ENCODE measurements at places on chromosomes 7 and 10. TPM values are rescaled to one million over a fixed set of nuclear protein-coding genes. Genes with fewer than 3 reads are reported as not detected.

DNA sequence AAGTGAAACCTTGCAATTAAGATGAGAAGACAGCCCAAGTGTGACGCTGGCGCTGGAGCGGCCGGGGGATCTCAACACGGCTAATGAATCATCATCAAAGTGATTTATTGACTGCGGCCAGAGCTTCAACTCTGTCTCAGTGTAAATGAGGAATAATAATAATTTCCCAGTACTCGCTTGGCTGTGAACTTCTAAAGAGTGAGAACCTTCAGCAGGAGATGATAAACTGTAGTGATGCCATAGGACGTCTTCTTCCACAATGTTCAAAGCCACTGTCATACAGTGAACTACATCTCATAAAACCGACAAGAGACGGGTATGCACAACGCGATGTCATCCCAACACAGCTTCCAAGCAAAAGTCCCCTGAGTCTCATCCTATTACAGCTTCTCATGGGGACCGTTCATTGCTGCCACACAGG is 123.6 kb upstream of the NOBOX start:
- DNase-seq, result no peak

NUPR2 gene
- not detected for polyA plus RNA-seq

GRCh38 chr7:151628846-151629604 is 109.3 kb upstream of the RHEB start:
- no peak for DNase-seq

DNA sequence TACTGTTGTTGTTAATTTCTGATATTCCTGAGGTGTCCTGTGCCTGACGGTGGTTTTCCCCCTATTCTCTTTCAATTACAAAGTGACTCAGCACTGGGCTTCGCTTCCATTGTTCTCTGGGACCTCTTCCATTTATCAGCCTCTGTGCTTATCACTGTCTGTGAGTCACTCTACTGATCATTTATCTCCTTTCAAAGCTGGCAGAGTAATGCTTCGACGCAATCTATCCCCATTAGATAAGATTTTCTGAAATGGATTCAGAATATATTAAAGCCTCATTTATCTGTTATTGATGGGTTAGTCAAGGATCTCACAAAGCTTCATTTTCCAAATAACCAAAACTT is 679.2 kb downstream of the SDK1 start:
- no peak for DNase-seq

DNA sequence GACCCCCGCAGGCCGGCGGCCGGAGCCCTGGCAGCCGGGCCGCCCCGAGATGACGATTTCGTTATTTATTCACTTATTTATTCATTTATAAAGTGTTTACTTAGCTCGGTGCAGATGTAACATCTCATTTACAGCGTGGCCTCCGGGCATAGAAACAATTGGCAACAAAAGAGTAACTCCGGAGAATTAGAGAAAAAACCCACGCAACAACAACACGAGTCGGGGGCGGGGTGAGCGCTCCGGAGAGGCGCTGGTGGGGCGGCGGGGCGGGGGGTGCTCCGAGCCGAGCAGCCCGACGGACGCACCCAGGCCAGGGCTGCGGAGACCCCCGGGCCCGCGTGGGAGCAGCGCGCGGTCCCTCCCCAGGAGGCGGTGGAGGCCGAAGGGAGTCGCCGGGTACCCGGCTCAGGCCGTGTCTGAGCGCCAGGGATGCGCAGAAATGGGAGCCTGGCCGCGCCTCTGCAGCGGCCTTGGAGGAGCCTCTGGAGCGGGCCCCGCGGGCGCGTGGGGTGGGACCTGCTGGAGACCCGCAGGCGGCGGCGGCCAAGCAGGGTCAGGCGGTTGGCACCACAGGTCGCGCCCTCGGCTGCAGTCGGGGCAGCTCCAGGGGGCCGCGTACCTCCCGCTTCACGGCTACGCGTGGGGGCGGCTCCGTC is 14.3 kb downstream of the UNCX start:
- no peak for DNase-seq

DNA sequence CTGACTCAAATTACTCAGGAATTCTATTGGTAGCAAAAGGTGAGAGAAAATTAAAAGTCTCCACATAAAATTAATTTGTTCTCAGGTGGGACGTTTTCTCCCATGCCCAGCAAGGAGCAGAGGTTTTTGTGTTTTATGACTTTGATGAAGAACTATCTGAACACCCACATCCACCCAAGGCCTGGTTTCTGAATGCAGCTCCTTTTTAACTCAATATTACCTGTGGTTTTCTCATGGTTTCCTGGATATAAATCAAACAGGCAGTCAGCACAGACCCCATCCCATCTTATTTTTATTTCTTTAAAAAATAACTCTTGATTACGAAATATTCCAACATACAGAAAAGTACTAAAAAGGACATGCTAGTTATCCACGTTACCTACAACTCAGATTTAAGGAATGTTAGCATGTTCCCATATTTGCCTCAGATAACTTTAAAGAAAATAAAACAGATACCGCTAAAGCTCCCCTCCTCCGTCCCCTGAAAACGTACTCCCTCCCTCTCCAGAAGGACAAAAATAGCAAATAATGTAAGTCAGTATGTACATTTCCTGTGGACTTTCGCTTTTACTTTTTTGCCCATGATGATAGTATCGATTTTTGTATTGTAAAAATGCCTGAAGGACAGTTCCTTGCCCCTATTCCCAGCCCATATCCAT is 43.4 kb downstream of the GLI3 start:
- DNase-seq, result no peak

Measured in keratinocyte (primary cell).